ENCODE measurements at places on chromosomes 11 and 22.
A peak's percentile ranks its signal among the peaks of the same experiment; 100 is the strongest.

GRCh38 chr11:15519124-15519791, 404.5 kb downstream of the INSC start:
- H3K27ac ChIP-seq = no peak overlapping the region
- H3K27me3 ChIP-seq = no peaks in the 10 kb centered on the region
- no peaks in the 10 kb centered on the region for H3K4me1 ChIP-seq
- H3K36me3 ChIP-seq = no peaks in the 10 kb centered on the region
- no peak for DNase-seq

DNA sequence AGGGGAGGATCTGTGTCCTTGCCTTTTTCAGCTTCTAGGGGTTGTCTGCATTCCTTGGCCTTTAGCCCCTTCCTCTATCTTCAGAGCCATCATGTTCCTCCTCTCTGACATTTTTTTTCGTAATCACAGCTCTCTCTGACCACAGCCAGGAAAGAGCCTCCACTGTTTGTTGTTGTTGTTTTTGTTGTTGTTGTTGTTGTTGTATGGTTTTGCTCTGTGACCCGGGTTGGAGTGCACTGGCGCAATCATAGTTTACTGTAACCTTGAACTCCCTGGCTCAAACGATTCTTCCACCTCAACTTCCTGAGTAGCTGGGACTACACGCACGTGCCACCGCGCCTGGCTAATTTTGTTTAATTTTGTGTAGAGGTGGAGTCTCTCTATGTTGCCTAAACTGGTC, 55.3 kb upstream of the KCNQ1OT1 start:
- H3K4me1 ChIP-seq = no peaks in the 10 kb centered on the region
- H3K4me3 ChIP-seq = no peak overlapping the region
- no peak for DNase-seq
- H3K27ac ChIP-seq = no peak overlapping the region
- no peaks in the 10 kb centered on the region for H3K27me3 ChIP-seq

- H3K4me3 ChIP-seq = peak overlapping the region; percentile 86
- no peak overlapping the region for H3K27ac ChIP-seq
- H3K36me3 ChIP-seq = no peaks in the 10 kb centered on the region
- no peaks in the 10 kb centered on the region for H3K27me3 ChIP-seq
- H3K4me1 ChIP-seq = peaks cover 56% of the 10 kb centered on the region
These were observed 78.7 kb upstream of the PPARA start for GRCh38 chr22:46071451-46072109.

- H3K36me3 ChIP-seq = no peaks in the 10 kb centered on the region
- no peak overlapping the region for H3K27ac ChIP-seq
- DNase-seq = peak; percentile 17
- H3K4me3 ChIP-seq = no peak overlapping the region
- peaks cover 10% of the 10 kb centered on the region for H3K4me1 ChIP-seq
- H3K27me3 ChIP-seq = no peaks in the 10 kb centered on the region
These were observed 50.2 kb downstream of the XKR3 start for GRCh38 chr22:16774911-16775500.

- DNase-seq = no peak
- peaks cover 44% of the 10 kb centered on the region for H3K27me3 ChIP-seq
- H3K4me3 ChIP-seq = no peak overlapping the region
- H3K4me1 ChIP-seq = no peaks in the 10 kb centered on the region
- H3K27ac ChIP-seq = no peak overlapping the region
These were observed 62.7 kb upstream of the NECTIN1 start for GRCh38 chr11:119791701-119792151.

GRCh38 chr22:24518771-24519485, 23.8 kb downstream of the UPB1 start:
- no peaks in the 10 kb centered on the region for H3K27me3 ChIP-seq
- no peaks in the 10 kb centered on the region for H3K36me3 ChIP-seq
- H3K4me3 ChIP-seq = no peak overlapping the region
- peaks cover 7% of the 10 kb centered on the region for H3K4me1 ChIP-seq
- DNase-seq = no peak
- no peak overlapping the region for H3K27ac ChIP-seq

- no peaks in the 10 kb centered on the region for H3K36me3 ChIP-seq
- no peaks in the 10 kb centered on the region for H3K4me1 ChIP-seq
- H3K27me3 ChIP-seq = peaks cover 3% of the 10 kb centered on the region
- no peak for DNase-seq
These were observed 122.2 kb downstream of the PLEKHA7 start for GRCh38 chr11:16891964-16892363.

- H3K4me3 ChIP-seq = no peak overlapping the region
- no peaks in the 10 kb centered on the region for H3K27me3 ChIP-seq
- no peak for DNase-seq
- no peak overlapping the region for H3K27ac ChIP-seq
- H3K4me1 ChIP-seq = peaks cover 34% of the 10 kb centered on the region
- H3K36me3 ChIP-seq = peaks cover 82% of the 10 kb centered on the region
These were observed 13.8 kb downstream of the ADA2 start for GRCh38 chr22:17205432-17205831.

DNA sequence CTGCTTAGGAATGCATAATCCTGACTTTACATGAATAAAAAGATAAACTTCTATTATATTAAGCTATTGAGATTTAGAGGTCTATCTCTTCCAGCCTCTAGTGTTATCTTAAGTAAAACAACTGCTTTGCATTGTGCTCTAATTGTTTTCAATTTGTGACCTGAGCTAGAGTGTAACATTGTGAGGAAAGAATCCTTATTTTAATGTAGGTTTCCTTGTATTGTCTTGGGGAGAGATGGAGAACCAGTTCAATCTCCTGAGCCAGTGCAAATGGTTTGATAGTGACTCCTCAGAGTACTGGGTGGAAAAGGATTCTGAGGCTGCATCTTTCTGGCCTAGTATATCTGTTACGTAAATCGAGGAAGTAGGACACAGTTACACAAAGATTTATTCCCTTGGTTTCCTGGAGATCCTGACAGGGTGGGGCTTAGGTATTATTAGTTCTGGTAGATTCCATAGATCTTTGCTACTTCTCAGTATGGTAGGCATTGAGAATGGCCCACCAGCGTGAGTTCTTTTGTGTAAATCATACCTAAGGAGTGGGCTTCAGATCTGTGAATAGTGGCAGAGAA, 683.5 kb upstream of the CCDC179 start:
- no peak overlapping the region for H3K4me3 ChIP-seq
- DNase-seq = no peak
- no peaks in the 10 kb centered on the region for H3K27me3 ChIP-seq
- no peaks in the 10 kb centered on the region for H3K36me3 ChIP-seq
- H3K4me1 ChIP-seq = peaks cover 6% of the 10 kb centered on the region

DNA sequence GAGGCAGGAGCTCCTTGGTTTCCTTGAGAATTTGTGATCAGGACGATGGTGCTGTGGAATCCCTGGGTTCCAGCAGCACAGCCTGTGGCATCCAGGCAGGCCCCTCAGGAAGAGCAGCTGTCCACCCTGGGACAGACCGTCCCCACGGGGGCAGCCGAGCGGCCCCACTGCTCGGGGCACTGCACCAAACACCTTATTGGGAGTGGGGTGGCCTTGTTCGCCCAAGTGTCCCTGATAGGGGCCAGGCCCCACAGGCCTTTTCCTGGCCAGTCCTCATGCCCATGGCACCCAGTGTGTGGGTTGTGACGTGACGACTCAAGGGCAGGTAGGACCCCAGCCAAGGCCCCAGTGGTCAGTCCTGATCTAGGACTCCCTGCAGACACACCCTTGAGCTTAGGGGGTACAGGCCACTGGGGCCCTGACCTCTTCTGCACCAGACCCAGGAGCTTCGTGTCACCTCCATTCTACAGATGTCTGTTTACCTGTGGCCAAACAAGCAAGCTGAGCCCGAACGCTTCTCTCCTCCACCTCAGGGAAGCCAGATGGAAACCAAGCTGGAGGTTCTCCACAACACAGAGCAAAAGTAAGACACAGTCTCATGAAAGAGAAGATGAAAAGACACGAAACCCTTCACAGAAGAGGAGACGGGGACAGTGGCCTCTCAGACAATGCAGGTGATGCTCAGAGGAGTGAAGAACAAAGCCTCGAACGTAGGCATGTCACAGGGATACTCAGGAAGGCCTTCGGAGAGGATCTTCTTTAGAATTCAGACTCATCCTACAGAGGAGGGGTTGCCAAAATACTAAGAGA, 1.6 kb upstream of the BRD1 start:
- no peak for DNase-seq
- H3K27ac ChIP-seq = peak overlapping the region; percentile 80
- no peaks in the 10 kb centered on the region for H3K27me3 ChIP-seq

- peak within 1 kb of the TSS; percentile 80 for H3K27ac ChIP-seq
- peak; percentile 5 for DNase-seq
- peak within 1 kb of the TSS; percentile 67 for H3K4me3 ChIP-seq
- H3K4me1 ChIP-seq = peaks cover 34% of the 10 kb centered on the region
- no peaks in the 10 kb centered on the region for H3K36me3 ChIP-seq
These were observed at the start of gene EMID1 for GRCh38 chr22:29205594-29206371. EMID1 (plus strand) TSS chr22:29205896; CDS start chr22:29206039, 143 bp downstream.

DNA sequence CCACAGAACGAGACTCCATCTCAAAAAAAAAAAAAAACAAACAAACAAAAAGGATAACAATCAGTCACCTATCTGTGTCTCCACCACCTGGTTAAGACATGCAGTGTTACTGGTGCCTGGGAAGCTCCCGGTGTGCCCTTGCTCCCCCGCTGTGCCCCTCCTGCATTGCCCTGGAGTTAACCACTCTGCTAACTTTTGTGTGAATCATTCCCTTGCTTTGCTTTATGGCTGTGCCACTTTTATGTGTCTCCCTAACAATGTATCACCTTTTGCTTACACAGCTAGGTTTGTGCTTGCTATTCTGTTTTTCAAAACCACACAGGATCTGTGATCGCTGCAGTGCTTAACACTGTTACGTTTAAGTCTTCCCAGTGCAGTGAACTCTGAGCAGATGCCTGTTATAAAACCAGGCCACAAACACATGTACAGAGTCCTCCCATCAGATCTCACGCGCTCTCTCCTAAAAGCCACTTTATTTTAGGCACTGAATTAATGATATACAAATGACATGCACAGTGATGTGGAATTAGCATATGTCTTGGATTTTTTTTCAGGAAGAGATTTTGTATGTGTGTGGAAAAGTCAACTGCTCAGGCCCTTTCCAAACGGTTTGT, 69.9 kb downstream of the BUD13 start:
- peaks cover 7% of the 10 kb centered on the region for H3K27me3 ChIP-seq
- DNase-seq = no peak
- no peaks in the 10 kb centered on the region for H3K4me1 ChIP-seq
- no peaks in the 10 kb centered on the region for H3K36me3 ChIP-seq
- no peak overlapping the region for H3K4me3 ChIP-seq

GRCh38 chr22:49124608-49125007, 703.1 kb downstream of the BRD1 start:
- no peaks in the 10 kb centered on the region for H3K4me1 ChIP-seq
- H3K36me3 ChIP-seq = no peaks in the 10 kb centered on the region
- no peak overlapping the region for H3K27ac ChIP-seq
- DNase-seq = no peak

- DNase-seq = no peak
- no peaks in the 10 kb centered on the region for H3K36me3 ChIP-seq
- no peaks in the 10 kb centered on the region for H3K4me1 ChIP-seq
These were observed 3.8 kb downstream of the OR51V1 start for GRCh38 chr11:5196731-5197130.

DNA sequence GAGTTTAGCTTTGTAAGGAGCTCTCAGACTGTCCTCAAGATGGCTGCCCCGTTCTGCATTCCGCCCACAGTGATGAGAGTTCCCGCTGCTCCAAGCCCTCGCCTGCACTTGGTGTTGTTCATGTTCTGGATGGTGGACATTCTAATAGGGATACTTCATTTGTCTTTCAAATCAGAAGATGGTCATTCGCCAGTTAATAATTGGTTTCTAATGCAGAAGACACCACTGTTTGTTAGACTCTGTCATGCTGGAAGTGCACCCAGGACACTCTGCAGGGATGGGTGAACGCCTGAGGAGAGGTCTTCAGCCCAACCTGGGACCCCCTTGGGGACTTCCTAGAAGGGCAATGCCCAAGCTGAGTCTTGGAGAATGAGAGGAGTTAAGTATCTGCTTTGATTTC, 836.4 kb downstream of the TBC1D22A start:
- DNase-seq = no peak
- H3K36me3 ChIP-seq = no peaks in the 10 kb centered on the region
- H3K27me3 ChIP-seq = peaks cover 9% of the 10 kb centered on the region
- H3K27ac ChIP-seq = no peak overlapping the region
- no peak overlapping the region for H3K4me3 ChIP-seq
- H3K4me1 ChIP-seq = no peaks in the 10 kb centered on the region

DNA sequence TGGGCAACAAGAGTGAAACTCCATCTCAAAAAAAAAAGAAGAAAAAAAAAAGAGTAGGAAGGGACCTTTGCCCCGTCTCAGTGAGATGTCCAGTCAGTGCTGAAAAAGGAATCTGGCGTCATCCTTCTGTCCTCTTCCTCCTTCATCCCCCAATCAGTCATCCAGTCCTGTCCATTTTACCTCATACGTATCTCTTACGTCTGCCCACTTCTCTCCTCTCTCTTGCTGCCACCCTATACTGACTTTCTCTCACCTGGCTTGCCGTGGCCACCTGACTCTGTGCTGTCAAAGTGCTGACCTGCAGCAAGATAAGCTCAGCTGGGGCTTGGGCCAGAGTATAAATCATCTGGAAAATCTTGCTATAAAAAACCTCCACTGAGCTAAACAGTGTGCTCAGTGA, 13.6 kb downstream of the SEPTIN3 start:
- H3K4me3 ChIP-seq = no peak overlapping the region
- peaks cover 9% of the 10 kb centered on the region for H3K27me3 ChIP-seq
- DNase-seq = no peak
- no peak overlapping the region for H3K27ac ChIP-seq
- H3K4me1 ChIP-seq = no peaks in the 10 kb centered on the region

GRCh38 chr22:42608136-42608822, 6.4 kb downstream of the POLDIP3 start:
- H3K4me1 ChIP-seq = peaks cover 61% of the 10 kb centered on the region
- H3K4me3 ChIP-seq = no peak overlapping the region
- H3K27ac ChIP-seq = no peak overlapping the region
- no peaks in the 10 kb centered on the region for H3K27me3 ChIP-seq

DNA sequence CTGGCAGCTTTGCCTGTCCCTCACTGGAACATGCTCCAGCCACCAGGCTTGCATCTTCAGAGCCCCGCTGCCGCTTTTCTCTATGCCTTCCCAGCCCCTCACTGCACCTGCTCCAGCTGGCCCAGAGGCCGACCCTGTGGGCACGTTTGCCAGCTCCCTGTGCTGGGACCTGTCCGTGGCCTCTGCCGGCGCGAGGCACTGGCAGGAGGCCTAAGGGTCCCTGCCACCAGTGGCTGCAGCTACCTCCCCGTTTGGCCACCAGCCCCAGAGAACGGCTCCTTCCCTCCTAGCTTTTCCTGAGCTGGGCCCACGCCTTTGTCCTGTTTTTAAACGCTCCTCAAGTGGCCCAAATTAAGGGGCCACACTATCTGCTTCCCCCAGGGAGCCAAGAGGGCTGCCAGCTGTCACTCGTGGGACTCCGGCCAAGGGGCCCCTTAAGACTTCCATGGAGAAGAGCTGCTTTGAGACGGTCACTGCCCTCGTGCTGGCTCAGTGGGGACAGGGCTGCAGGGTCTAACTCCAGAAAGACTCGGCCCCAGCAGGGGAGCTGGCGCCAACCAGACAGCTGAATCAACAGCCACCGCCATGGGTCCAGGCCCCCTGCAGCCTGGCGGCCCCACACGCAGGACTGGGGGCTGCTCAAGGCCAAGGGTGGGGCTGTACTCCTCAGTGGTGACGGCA, 24.6 kb upstream of the WNT7B start:
- no peak overlapping the region for H3K4me3 ChIP-seq
- H3K27me3 ChIP-seq = no peaks in the 10 kb centered on the region
- no peaks in the 10 kb centered on the region for H3K36me3 ChIP-seq
- H3K27ac ChIP-seq = no peak overlapping the region
